ENCODE measurements at places on chromosomes 16 and 17. TPM values are rescaled to one million over a fixed set of nuclear protein-coding genes. Genes with fewer than 3 reads are reported as not detected.

DNA sequence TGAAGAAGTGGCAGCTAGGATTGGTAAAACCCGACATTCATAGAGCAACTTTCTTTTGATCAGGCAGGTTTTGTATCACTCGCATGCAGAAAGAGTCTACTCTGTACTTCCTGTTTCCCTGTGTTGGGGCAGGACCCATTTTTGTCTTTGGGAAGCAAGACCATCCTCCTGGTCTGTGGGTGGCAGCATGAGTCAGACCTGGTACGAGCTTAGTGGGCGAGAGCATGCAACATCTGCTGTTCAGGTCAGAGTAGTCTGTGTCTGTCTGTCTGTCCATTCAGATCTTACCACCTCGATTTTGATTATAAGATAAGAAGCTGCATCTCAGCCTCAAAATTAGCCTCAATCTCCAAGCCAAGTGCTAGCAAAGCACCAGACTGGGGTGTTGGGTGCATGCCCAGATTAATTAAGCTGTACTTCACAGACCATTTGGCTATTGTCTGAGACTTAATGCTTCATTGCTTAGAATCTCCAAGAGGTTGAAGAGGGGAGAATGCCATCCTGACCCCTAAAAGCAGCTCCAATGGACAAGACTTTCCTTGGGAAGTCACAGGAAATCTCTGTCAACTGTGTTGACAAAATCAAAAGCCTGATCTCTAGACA, 110.9 kb downstream of the XYLT1 start:
- DNase-seq = no peak

- no peak for DNase-seq
Measured at GRCh38 chr17:35160354-35161201, 13.0 kb downstream of the UNC45B start.

- no peak for DNase-seq
Measured at GRCh38 chr17:78053777-78054468, 74.6 kb downstream of the TMC6 start.

- no peak for DNase-seq
Measured at GRCh38 chr17:42900460-42901331, at the start of gene G6PC1. G6PC1 (plus strand) TSS chr17:42900799; CDS start chr17:42900877, 78 bp downstream.

- peak; percentile 50 for DNase-seq
Measured at GRCh38 chr17:10875984-10876555, 38.2 kb upstream of the PIRT start.

GRCh38 chr16:47019568-47019967, 46.1 kb upstream of the DNAJA2 start:
- DNase-seq = peak; percentile 19

Gene CIAO3
- 36.1 TPM for total RNA-seq

Gene ZNF597
- 2.3 TPM for total RNA-seq
